Caudate nucleus (tissue), 63 donors: ENCODE measurements at places on chromosomes 5 and 9.
A peak's percentile ranks its signal among the peaks of the same experiment; 100 is the strongest.

GRCh38 chr5:112411903-112412302 lies 7.2 kb downstream of the EPB41L4A start:
- no peak for DNase-seq

DNA sequence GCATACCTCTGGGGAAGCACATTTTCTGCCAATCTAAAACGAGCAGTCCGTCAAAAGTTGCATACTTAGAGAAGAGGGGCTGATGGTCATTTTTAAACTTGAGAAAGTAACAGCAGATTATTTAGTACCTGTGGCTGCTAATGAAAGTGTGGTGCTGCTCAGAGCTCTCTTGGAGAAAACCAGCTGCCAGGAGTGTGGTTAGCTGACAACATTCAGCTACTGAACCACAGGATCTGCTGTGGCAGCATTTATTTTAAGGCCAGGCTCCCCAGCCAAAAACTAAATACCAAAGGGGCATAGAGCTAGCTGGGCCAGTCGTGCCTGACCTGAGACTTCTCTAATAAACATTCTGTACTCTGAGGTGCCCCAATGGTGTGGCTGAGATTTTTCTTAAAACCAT lies 203.6 kb downstream of the EDIL3 start:
- DNase-seq: no peak

GRCh38 chr5:142388696-142389095 lies 63.9 kb upstream of the SPRY4 start:
- no peak for DNase-seq

DNA sequence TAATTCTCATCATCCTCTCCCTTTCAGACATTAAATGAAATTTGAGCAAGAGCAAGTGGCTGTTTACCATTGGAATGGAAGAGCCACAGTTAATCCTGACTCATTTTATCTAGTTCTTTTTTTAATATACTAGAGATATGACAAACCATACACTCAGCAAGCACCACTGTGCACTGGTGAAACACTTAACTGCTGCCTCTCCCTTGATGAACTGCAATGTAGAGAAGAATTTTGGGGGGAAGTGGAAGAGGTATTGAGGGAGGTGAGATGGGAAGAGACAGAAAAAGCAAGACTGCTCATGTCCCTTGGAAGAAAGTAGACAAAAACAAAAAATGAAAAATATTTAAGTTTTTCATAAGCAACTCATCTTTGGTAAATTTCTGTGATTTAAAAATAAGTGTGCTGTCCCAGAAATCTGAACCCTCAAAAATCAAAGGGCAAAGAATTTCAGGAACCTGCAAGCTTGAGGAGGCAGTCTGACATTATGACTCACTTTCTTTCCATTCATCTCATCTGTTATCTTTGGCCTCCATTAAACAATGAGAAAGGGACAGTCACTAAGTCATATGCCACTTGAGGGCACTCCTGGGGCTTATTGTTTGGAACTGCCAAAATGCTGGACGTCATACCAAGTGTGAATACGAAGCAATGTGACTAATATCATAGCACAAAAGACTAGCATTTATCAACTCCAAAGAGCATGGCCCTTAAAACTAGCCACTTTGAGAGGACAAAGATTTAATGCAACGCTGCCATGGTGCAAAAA lies 566.8 kb upstream of the DMAC1 start:
- DNase-seq: no peak

DNA sequence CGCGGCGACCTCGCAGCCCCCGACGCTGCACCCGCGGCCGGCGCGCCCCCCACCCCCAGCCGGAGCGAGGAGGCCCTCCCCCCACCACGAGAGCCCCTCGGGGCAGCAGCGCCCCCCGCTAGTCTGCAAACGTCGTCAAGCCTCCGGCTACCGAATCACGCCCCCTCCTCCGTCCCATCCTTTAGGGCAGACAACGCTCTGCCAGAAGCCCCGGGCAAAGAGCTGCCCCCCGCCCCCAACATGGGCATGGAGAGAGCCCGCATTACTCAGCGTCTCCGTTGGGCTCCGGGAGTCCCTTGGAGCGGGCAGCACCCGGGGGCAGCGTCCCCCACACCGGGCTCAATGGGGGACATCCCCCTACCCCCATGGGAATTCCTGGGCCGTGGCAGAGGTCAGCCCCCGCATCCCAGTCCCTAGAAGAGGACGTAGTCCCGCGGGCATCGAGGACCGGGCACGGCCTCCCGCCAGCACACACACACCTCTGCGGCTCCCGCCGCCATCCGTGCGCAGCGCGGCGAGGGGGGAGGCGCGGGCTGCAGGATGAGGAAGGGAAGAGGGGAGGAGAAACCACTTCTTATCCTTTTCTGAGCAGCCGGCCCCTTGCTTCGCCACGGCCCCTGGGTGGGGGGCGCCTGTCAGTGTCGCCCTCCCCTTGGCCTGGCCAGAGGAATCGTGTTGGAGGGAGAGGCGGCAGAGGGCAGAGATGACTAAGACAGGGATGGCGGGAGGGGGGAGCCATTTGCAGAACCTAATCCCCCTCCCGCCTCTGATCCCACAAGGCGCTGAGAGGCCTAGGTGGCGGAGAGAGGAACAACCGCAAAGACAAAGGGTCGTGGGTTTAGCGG lies 750 bp downstream of the DNM1 start:
- DNase-seq: no peak

DNA sequence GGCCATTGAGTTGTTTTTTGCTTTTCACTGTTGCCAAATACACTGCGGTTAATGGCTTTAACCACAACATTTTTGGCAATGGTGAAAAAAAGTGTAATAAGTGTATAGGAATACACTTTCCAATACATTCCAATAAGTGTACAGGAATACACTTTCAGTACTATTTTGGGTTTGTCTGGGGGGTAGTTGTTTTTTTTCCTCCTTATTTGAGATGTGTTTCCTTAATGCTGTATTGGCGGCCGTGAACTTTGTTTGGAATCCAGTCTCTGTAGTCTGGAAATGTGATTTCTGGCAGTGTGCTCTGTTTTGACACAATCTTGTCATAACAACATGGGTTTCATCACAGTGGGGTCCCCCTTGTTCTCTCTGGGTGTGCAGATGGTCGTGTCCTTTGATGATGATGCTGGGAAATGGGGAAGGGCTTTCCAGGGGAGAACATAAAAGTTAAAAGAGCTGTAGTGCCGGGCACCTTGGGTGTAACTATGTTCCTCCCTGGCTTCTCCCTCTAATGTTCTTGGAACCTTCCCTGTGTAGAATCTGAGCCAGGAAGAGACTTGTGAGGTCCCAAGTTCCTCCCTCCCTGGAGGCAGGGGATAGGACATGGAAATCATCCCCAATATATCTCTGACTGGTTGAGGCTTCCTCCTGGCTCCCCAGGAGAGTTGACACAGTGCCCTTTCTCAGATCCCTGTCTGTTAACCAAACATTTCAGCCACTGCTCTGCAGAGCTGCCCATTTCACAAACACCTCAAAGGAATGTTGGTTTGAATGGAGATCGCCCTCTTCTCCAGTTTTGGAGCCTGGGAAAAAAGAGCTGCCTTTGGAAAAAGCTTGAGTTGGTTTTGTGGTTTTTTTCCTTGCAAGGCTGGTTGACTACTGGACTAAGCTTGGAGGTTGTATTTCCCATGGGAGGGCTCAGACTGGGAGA lies 44.8 kb downstream of the RCL1 start:
- no peak for DNase-seq

GRCh38 chr5:142770650-142771609 lies 753 bp downstream of the ARHGAP26 start:
- peak; percentile 32 for DNase-seq

- no peak for DNase-seq
These were observed 33.7 kb downstream of the ANKRD31 start for GRCh38 chr5:75202935-75203334.

DNA sequence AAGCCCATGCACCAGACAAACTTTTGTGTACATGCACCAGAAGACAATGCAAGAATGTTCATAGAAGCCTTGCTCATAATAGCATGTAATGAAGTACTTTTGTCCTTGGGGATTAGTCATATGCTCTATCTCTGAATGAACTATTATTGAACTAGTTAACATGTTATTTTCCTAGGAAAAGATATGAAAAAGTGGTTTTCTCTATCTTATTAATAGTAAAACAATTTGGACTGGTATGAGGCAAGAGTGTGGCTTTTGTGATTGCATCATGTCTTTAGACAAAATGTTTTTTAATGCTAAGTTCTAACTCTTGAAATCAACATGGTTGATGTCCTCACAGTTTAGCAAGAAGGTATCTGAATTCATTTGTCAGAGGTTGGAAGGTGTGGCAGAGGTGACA lies 55.7 kb upstream of the SPDL1 start:
- DNase-seq: no peak
